ENCODE measurements at places on chromosomes 3 and 15.

GRCh38 chr15:94324117-94324826 is 92.9 kb downstream of the MCTP2 start:
- peak; percentile 19 for DNase-seq

DNA sequence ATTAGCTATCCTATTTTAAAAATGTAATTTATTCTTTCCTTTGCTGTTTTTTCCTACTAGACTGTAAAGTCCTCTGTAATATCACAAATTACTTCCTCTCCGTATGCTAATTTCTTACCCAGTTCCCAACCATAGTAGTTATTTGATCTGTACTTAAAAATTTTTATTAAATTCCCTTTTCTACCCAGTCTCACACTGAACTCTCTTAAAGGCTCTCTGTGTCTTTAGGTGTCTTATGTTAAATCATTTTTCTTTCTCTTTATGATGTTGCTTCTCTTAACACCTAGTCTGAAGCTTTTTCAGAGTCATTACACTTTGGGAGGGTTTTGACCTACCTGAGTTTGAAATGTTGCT is 378.6 kb downstream of the NSUN3 start:
- DNase-seq, result no peak

GRCh38 chr15:25901811-25902605 is 38.9 kb upstream of the ATP10A start:
- no peak for DNase-seq

DNA sequence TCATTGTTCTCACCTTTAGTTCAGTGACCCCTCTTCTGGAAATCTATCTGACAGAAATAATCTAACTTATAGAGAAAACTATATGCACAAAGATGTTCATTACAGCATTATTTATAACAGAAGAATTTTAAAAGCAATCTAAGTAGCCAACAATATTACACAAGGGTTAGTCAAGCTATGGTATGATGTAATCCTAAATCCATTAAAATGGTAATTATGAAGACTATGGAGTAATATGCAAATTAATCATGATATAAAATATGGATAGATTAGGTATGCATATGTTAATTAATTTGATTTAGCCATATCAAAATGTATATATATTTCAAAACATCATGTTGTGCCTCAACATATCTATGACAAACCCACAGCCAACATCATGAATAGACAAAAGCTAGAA is 17.7 kb upstream of the HERC1 start:
- no peak for DNase-seq

GRCh38 chr15:40506964-40507571 is 36.3 kb downstream of the CHST14 start:
- peak; percentile 63 for DNase-seq

DNA sequence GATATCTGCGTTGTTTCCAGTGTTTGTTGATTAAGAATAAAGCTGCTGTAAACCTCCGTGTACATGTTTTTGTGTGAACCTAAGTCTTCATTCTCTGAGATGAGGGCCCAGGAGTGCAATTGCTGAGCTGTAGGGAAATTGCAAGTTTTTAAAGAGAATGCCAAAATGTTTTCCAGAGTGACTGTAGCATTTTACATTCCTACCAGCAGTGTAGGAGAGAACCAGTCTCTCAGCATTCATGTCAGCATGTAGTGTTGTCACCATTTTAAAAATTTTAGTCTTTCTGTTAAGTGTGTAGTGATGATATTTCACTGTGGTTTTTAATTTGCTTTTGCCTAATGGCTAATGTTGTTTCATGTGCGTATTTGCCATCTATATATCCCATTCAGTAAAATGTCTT is 3.4 kb upstream of the MGLL start:
- DNase-seq, result no peak

- no peak for DNase-seq
These were observed 1.1 kb downstream of the ABHD14A start for GRCh38 chr3:51975852-51976549.

- no peak for DNase-seq
These were observed 10.9 kb upstream of the COL6A6 start for GRCh38 chr3:130506031-130506430.

DNA sequence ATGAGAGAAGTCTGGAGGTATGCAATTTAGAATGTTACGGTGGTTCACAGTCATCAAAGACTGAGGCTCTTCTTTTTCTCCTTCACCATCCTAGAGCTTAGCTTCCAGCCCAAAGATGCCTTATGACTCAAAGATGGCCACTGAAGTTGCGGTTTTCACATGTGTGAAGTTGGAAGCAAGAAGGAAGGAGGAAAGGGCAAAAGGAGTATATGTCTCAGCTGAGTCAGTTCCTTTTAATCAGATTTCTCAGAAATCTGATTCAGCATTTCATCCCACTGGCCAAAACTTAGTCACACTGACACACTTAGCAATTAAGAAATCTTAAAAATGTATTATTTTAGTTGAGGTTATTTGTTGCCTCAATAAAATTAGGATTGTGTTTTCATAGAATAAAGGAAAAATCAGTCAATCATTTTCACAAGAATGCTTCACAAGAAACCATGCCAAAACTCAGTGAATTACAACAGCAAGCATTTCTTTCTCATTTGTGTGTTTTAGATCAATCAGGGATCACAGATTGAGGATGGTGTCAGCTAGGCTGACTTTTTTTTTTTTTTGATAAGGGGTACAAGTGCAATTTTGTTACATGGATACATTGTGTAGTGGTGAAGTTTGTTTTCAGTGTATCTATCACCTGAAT is 211.1 kb upstream of the GADL1 start:
- no peak for DNase-seq

GRCh38 chr3:188979248-188979647 is 192.5 kb upstream of the TPRG1 start:
- DNase-seq, result no peak

GRCh38 chr3:150868282-150868681 is 37.0 kb downstream of the MINDY4B start:
- DNase-seq, result no peak

DNA sequence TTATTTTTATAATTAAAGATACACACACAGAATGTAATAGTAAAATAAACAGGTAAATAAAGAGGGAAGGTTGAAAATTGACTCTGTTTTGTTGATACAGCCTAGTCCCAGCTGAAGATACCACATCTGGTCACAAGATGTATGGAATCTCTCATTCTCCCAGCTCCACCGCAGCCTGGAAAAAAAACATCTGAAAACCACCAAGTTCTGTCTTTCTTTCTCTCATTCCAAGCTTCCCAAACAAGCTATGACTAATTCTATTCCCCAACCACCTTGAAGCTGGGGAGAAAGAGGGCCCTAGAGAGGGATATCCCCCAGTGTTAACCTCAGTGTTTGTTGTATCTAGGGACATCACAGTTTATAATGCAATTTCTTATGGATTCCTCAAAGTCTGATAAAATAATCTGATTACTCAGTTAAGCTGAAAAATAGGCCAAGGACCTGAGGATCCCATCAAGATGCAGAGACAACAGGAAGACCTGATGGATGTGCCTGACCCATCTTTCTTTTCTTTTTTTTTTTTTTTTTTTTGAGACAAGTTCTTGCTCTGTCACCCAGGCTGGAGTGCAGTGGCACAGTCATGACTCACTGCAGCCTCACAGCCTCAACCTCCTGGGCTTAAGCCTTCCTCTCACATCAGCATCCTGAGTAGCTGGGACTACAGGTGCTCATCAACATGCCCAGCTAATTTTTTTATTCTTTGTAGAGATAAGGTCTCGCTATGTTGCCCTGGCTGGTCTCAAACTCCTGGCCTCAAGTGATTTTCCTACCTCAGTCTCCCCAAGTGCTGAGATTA is 38.1 kb downstream of the SRGAP3 start:
- DNase-seq, result no peak

GRCh38 chr15:98455904-98456303 is 192.4 kb upstream of the IGF1R start:
- DNase-seq, result no peak

GRCh38 chr3:111882194-111882593 is 23.1 kb downstream of the PHLDB2 start:
- no peak for DNase-seq

GRCh38 chr3:171704002-171704401 is 106.3 kb downstream of the PLD1 start:
- DNase-seq, result no peak

- no peak for DNase-seq
These were observed 239.1 kb downstream of the MCTP2 start for GRCh38 chr15:94470492-94470891.

DNA sequence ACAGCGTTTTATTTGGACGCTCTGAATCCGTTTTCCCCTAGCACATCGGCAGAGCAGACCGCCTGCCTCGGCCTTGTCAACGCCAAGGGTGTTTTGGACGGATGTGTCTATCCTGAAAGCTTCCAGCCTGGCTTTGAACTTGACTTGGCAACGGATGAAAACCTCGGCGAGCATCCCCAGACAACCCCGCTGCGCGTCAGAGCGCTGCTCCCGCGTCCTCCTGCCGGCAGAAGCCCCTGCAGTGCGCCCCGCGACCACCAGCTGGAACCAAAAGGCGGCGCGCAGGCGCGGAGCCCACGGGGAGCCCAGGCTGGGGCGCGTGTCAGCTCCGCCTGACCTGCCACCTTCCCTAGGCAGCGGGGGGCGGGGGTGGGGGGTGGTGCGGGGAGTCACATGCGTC is 26.2 kb upstream of the ARL8B start:
- no peak for DNase-seq

DNA sequence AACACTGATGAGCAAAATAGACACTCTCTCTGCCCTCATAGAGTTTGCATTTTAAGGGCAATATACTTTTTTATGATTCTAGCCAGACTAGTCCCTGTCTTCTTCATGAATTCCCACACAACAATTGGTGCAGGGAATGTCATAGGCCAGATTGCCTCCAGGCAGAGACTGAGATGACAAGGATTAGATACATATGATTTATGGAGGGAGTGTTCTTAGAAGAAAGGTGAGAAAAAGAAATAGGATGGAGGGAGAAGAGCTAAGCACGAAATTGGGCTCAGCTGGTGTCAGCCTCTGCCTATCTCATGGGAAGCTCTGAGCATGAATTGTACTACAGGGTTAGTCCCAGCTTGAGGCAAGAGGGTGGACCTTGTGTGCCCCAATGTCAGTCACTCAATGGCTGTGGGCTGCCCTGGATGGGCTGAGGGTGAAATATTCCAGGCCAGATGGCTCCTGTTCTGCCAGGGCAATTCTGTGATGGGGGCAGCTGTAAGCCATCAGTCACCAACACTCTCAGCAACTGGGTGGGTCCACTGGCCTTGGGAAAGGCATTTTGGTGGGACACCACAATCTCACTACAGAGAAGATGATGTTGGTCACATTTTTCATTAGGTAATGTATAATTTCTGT is 31.1 kb downstream of the EIF1B start:
- DNase-seq, result no peak

DNA sequence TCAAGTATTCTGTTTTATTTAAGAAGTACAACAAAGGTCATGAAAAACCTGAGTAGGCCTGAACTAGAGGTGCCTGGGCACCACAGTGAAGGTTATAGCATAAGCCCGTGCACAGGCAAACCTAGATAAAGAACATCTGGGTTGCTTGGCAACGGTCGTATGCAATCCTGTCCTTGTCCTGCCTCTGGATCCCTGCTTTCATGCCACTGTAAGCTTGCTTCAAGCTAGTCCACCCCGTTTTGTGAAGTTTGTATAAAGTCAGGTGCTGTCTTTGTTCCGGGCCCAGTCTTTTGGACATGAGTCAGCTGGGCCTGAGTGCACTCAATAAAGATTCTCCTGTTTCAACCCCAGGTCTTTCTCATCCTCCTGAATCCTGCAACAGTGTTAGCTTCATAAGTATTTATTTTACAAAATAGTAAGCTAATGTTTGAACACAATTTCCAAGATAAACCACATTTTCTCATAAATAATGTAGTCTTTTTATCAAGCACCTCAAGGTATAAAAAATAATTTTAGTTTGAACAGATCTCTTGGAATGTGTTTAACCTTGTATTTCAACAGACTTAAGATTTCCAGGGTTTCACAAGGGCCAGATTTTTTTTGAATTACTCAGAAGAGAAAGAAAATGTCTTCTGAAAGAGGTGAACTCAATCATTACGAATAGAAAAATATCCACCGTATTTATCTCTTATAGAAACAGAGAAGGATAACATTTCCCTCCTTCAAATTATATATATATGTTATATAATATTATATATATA is 14.3 kb upstream of the SLC9C1 start:
- DNase-seq, result no peak

DNA sequence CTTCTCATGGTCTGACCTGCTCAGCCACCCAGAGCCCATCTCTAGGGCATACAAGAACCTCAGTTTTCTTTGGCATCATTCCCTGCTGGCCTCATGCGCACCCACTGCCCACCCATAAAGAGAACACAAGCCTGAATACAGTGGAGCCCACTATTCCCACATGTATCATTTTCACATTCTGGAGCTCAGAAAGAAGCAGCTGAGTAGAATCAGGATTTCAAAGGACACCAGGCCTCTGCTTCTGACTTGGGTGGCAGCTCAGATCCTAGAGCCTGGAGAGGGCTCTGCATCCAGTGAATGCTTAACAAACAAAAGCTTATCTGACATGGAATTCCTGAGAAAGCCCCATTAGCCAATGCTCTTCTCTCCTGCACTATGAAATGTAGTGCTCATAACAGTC is 34.7 kb downstream of the RBP2 start:
- DNase-seq, result no peak

GRCh38 chr3:47578691-47579632 is at the start of gene CSPG5:
CSPG5 (minus strand) TSS chr3:47578865; CDS start chr3:47578693, 172 bp downstream.
- DNase-seq, result peak; percentile 45

DNA sequence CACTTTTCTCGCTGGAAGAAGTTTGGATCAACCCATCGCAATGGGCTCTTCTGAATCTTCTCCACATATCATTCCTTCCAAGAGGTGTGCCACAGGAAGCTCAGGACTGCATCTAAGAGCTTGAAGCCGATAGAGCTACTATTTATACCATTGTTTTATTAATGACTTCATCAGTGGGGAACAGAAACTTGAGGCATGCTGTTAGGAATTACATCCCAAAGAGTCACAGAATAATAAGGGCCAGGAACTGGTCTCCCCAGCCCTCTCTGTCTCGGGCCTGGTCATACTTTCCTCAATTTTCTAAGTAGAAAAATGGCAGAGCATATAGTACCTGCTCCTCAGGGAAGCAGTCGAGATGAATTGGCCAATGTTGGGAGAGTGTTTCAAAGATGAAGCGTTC is 16.9 kb upstream of the C15orf61 start:
- DNase-seq, result no peak

DNA sequence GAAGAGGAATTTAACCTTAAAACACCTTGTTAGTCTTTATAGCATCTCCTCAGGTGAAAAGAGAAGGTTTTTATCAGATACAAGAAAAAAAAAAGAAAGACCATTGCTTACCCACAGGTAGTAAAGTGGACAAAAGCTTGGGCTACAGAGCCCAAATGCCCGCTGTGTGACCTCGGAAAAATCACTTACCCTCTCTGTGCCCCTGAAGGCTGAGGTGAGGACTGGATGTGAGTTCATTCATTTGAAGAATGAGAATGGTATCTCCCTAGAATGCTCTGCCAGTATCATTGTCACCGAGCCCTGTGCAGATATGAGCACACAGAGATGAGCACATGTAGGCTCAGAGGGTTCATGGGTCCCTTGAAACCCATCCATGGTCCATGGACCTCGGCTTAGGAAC is 17.6 kb upstream of the FAM240A start:
- DNase-seq, result no peak

DNA sequence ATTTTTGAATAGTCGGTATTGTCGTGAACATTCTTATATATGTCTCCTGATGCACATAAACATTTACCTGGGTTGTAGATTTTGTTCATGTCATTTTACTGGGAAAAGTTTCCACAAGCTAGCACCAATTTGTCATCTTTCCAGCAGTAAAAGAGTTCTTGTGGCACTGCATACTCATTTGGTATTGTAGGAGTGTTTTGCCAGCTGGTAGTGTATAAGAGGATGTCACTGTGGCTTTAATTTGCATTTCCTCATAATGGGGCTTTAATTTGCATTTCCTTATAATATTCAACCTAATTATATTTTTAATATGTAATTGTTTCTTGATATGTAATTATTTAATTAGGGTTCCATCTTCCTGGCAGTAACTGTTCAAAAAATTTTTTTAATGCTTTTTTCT is 21.2 kb upstream of the TNFSF10 start:
- no peak for DNase-seq
